ENCODE measurements at places on chromosomes 4 and X. TPM values are rescaled to one million over a fixed set of nuclear protein-coding genes. Genes with fewer than 3 reads are reported as not detected.

CWH43 gene
- not detected for total RNA-seq

P2RY8 gene
- total RNA-seq: 27.5 TPM

MAGEA1 gene
- not detected for total RNA-seq

TENM3 gene
- total RNA-seq: not detected

Measured in activated CD8-positive, alpha-beta T cell treated with anti-CD3 and anti-CD28 coated beads for 36 hours (primary cell).